Hematopoietic multipotent progenitor cell treated with erythropoietin and hydrocortisone succinate and interleukin-3 and kit ligand, for 8 days (in vitro differentiated cells): ENCODE measurements at places on chromosomes 12 and 14.

- no peak for DNase-seq
These were observed 299.3 kb upstream of the STXBP6 start for GRCh38 chr14:25349269-25349668.

DNA sequence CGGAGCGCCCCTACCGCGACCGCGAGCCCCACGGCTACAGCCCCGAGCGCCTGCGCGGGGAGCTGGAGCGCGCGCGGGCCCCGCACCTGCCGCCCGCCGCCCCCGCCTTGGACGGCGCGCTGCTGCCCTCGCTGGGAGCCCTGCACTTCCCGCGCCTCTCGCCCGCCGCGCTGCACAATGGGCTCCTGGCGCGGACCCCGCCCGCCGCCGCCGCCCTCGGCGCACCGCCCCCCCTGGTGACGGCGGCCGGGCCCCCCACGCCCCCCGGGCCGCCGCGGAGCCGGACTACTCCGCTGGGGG lies 27.0 kb downstream of the LRCOL1 start:
- no peak for DNase-seq

DNA sequence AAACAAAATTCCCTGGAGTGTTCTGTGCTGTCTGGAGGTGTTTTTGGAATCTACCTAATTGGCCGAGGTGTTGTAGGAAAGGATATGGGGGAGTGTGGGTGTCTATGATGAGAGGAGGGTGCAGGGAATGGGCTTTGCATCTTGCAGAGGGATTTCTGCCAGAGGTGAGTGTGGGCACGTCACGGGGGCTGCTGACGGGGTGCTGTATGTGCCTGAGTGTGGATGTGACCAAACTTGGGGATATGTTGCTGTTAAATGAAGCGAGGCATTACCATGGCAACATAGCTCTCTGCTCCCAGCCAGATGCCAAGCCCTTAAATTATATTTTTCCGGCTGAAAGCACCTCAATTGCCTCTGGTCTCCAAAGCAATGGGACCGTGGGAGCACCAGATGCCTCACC lies 44.3 kb upstream of the SPTLC2 start:
- no peak for DNase-seq

DNA sequence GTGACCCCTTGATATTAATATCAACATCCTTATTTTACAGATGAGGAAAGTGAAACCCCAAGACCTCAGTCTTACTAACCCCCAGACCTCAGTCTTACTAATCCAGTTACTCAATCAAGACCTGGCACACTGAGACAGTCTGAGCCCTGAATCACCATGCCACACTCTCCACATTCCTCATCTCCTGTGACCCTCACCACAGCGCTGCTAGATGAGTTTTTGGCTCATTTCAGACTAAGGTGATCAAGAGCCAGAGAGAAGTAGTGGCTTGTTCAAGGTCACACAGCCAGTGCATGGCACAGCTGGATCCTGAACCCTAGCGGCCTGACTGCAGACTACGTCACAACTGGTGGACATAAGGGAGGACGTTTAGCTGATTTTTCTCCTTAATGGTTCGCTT lies 579.2 kb downstream of the BCL11B start:
- DNase-seq: no peak

DNA sequence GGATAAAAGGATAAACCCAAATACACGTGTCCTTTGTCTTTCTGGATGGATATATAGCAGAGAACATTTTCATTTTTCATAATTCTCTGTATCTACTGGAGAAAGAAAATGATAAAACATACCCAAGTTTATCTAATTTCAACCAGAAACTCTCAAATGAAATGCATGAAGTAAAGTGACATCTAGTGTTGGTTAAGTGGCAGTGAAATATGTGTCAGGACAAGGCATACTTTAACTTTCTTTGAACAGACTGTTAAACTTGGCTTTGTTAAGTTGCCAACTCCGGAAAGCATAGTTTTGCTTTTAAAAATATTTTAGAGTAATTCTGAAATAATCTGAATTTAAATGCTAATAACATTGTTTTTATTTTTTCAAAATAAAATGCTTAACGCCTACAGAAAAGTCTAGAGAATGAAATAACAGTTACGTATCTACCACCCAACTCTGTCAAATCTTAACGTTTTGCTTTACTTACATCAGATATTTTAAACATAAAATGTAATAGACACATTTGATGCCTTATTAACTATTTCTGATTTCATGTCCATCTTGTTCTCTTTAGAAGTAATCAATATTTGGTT lies 25.2 kb upstream of the NTN4 start:
- DNase-seq: peak; percentile 41

DNA sequence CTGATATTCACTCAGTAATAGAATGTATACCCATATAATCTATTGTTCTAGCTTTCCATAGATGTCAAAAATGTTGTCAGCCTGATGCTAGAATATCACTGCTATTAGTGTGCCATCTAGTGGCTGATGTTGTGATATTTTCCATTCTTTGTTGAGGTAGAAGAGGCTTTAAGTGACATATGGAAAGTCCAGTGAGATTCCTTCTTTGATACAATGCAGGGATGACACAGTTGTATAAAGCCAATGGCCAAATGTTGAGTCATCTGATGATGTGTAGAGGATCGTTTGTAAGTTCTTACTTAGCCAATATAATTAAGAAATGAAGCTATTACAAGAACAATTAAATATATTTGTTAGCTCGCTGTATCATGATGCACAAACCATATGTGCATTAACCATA lies 58.1 kb upstream of the PCED1B start:
- DNase-seq: peak; percentile 66

DNA sequence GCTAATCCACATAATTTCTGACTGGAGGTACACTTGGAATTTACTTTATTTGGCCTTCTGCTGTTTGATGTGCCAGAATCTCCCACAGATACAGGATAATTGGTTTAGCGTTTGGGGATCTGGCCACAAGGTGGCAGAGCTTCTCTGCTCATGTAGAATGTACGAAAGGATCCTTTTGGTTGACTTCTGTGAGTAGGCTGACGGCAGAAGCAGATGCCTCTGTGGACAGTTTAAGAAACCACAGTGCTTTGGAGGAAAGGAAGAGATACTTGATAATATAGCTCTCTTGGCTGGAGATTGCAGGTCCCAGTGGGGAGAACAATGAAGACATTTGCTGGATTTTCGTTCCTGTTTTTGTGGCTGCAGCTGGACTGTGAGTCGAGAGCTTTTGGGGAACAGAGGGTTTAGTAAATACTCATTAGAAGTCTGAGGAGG lies 75.3 kb upstream of the OR4E1 start:
- DNase-seq: peak; percentile 60

GRCh38 chr12:85076688-85077430 lies 40.7 kb downstream of the LRRIQ1 start:
- DNase-seq: peak; percentile 37

GRCh38 chr12:116673681-116674111 lies 64.2 kb downstream of the SPRING1 start:
- peak; percentile 16 for DNase-seq

GRCh38 chr14:71675126-71675899 lies 256.9 kb upstream of the RGS6 start:
- DNase-seq: no peak

DNA sequence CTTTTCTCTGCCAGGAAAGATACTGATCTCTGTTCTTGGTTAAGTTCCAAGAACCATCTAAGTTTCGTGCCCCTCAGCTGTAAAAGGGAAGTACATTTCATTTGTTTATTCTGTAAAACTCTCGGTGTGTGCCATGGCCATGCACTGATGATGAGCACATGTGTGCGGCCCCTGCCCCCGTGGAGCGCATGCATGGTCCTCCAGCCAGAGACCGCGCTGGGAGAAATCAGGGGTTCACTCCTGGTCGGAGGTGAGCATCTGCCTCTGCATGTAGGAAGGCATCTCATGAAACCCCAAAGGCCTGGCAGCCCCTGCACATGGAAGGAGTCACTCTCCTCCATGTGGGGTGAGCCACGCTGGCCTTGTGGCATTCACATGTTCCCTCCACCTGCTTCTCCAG lies 102.5 kb upstream of the RTL1 start:
- DNase-seq: peak; percentile 2

DNA sequence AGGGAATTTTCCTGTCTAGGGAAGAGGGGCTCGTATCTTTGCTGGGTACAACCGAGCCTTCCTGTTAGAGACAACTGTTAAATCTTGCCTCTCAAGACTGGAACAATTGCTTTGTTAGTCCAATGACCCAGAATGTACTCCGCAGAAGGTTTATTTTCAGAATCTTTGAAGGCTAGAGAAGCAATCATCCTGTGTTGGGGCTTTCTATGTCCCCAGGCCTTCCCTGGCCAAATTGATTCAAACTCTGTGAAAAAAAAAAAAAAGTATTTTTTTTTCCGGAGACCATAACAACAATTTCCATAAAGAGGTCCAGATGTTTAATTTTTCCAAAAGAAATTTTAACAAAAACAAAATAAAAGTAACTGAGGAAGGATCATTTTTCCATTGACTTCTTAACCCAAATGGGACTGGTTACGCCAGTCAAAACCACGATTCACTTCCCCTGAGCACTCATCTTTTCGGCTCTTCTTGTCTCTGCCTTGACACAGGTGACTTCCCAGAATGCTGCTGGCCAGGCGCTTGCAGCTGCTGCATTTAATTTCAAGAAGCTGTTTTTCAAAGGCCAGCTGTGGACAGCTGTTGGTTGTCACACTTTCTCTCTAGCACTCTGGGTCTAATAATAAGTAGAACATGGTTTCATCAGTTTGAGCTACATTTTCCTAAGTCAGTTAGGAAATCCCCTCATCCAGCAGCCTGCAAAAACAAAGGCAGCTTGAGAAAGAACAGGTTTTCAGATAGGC lies 81.6 kb upstream of the MANSC4 start:
- no peak for DNase-seq

DNA sequence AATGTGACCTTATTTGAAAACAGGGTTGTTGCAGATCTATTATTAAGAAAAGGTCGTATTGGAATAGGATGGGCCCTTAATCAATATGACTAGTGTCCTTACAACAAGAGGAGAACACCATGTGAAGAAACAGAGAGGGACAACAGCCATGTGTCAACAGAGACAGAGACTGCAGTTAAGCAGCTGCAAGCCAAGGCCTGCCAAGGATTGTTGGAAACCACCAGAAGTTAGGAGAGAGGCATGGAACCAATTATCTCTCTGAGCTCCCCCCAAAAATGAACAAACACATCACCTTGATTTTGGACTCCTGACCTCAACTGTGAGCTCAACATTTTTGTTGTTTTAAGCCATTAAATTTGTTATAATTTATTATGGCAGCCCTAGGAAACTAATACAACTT lies 214.6 kb upstream of the PRKD1 start:
- DNase-seq: no peak

DNA sequence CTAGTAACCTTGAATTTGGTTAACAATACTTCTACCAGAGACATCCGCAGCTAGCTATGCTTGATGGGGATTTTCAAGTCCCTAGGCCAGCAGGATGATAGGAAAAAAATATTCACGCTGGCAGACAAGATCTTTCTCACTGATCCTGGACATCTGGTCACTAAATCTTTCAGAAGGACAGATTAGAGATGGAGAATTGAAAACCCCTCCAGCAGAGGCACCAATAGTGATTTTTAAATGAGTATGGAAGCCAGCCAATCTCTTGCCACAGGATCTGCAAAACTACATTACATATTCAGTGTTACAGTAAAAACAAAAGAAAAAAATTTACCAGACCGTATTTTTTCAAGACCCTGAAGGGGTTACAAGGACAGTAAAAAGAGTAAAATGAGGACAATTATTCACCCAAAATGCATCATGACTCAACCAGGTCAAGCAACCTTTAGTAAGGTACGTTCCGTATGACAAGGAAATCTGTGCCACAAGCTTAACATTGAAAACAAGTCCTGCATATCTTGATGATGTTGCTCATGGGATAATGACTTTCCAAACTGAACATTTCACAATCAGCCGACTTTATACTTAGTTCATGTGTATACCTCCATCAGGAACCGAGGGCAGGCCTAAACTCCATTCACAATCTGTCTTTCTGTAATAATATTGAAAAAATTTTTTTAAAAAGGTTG lies 239.5 kb downstream of the GXYLT1 start:
- no peak for DNase-seq

DNA sequence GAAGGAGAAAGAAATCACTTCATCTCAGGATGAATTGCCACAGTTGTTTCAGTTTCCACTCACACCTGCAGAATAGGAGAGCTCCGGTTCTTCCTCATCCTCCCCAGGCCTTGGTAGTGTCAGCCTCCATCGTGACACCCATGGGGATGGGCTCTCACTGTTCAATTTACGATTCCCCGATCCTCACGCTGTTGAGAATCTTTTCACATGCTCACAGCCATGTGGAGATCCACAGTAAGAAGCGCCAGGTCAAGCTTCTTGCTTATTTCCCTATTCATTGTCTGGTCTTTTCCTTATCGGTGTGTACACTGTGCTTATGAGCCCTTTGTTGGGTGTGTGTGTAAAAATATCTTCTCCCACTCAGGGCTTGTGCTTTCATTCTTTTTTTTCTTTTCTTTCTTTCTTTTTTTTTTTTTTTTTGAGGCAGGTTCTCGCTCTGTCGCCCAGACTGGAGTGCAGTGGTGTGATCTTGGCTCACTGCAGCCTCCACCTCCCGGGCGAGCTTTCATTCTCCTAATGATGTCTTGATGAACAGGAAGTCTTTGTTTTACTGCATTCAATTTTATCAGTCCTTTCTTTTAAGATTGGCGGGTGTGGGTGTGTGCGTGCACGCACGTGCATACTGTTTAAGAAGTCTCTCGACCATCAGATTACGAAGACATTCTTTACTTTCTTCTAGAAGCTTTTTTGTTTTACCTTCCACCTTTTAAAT lies 21.5 kb downstream of the RIN3 start:
- peak; percentile 65 for DNase-seq
